ENCODE measurements at places on chromosomes 2 and 18. TPM values are rescaled to one million over a fixed set of nuclear protein-coding genes. Genes with fewer than 3 reads are reported as not detected.

RPRM gene
- not detected for polyA plus RNA-seq

TUBB8B gene
- 0.10 TPM for polyA plus RNA-seq

FAM168B gene
- polyA plus RNA-seq: 85.6 TPM

MZT2A gene
- 60.4 TPM for polyA plus RNA-seq

GNLY gene
- not detected for polyA plus RNA-seq

LCT gene
- polyA plus RNA-seq: not detected

DNA sequence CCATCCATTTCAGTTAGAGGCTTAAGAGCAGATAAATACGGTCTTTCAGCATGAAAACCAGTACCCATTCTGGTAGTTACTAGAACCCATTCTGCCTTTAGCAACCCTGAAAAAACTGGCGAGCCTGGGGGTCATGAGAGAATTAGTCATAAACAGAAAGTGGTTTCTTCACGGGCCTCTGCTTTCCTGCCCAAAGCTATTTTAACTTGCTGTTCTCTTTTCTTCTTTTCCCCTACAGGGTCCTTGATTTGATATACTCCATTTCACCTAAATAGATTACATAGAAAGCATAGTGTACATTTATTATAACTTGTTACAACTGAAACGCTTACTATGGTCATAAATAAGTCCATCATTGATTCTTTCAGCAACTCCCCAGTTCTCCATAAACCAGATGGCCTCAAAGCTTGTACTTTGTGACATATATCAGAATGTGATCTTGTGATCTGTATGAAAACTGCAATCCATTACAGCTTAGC, 48.3 kb downstream of the WDFY1 start:
- no peak for DNase-seq

DNA sequence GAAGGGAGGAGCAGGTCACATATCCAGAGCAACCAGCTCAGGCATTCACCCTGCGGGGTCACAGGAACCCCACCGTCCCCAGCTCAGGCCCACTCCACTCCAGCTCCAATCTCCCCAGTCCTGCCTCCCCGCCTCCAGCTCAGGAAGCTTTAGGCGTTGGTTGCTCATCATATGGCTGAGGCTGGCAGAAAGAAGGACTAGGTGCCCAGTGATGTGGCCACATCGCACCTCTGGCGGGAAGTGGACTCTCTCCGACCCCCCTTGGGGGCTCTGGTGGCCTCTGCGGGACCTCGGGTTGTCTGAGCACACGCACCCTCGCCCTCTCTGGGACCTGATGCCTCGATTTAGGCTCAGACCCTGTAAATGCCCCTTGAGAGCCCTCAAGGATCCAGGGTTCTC, 187.7 kb downstream of the ZFP36L2 start:
- DNase-seq: no peak

DNA sequence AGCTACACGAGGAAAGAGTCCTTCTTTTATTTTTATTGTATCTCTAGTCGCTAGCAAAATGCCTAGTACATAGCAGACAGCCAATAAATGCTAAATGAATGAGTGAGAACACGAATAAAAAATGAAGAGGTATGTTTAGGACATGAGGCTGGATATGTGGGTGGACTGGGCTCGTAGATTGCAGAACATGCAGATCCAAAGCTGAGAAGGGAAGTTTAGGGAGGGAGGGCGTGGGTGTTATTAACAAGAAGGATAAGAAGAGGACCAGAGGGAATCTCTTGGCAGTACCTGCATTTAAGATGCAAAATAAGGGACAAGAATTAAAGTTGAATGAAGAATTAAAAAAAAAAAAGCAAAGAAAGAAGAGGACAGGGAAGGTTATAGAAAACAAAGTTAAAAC, 161.1 kb downstream of the MAP2 start:
- DNase-seq: no peak

DNA sequence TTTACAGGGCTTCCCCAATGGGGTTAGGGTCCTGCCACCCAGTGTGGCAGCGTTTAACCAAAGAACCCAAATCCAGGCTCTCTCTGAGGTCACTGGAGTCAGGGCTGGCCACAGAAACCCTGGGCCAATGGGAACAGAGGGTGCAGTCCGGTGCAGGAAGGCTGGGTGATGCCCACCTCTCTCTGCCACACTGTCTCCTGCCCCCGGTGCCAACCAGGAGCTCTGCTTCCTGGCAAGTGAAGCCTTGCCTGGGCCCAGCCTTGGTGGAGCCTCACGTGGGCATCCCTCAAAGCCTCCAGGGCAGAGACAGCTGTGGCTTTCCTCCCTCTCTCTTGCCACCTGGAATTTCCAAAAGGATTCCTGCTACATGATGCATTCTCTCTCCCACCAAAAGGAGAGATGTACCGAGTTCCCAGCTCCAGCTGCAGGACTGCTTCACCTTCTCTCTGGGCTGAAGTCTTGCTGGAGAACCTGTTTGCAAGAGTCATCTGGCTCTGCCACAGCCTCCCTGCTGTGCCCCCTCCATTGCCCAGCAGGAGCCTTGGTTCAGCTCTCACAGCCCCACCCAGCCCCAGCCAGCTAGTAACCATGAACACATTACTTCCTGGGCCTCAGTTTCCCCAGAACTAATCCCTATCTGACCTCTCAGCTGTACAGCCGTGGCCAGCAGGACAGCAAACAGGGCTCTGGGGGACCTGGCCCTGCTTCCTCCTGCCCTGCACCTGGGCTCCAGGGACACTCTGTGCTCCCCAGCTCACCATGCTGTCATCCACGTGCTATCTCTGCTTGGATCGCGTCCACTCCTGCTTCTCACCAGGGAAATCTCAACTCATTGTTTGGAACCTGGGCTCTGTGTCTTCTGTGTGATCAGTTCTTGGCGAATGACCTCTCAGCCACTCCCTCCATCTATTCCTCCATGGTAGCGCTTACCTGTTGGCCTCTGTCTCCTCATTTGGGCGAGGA, 43.4 kb downstream of the KCNF1 start:
- no peak for DNase-seq

GRCh38 chr2:69954084-69954483, 7.3 kb downstream of the ASPRV1 start:
- no peak for DNase-seq

- peak; percentile 76 for DNase-seq
Observed at GRCh38 chr2:239257511-239257937, 143.3 kb downstream of the HDAC4 start.

DNA sequence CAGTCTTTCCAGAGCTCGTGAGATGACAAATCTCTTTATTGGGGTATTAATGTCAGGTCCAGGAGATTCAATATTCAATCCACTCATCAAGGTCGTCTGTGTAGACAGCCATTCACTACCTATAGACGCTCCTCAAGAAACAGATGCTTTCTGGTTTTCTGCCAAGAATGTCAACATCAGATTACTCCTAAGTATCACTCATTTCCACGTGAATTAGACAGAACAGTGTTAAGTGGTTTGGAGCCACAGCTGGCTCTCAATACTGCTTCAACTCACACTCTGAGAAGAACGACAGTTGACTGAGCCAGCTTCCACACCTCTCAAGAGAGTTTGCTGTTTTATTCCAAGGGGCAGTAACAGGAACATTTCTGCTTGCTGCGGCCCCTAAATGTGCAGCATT, 113.5 kb upstream of the NEDD4L start:
- DNase-seq: no peak

DNA sequence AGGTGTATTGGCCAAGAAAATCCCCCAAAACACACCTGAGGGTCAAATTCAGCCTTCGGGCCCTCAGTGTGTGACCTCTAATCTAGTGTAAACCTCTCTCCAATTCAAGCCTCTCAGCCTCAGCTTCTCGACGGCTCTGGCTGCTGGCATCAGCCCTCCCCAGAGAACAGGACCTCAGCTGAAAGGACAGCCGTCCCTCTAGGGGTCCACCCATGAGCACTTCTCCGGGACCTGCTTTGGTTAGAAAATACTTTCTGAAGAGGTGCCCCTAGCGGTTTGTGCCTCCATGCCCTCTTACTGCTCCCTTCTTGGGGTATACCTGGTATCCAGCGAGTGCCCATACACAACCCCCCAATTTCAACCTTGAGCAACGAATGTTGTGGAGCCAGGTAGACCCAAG, 48.8 kb downstream of the INHBB start:
- DNase-seq: no peak

DNA sequence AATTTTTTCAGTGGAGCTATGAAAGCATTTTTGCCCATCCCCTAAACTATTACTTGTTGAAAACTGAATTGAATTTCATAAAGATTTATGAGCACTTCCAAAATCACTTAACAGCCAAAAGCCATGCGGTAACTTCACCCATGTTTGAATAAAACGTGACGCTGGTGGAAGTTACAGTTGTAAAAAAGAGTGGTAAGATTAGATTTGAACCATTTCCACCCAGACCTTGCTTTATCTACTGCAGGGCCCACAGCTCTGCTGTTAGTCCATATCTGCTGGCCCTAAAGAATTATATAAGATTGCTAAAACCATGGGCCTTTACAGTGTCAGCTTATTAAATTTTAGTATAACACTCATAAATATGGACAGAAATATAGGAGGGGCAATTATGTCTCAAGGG, 15.5 kb upstream of the ITGA4 start:
- no peak for DNase-seq

DNA sequence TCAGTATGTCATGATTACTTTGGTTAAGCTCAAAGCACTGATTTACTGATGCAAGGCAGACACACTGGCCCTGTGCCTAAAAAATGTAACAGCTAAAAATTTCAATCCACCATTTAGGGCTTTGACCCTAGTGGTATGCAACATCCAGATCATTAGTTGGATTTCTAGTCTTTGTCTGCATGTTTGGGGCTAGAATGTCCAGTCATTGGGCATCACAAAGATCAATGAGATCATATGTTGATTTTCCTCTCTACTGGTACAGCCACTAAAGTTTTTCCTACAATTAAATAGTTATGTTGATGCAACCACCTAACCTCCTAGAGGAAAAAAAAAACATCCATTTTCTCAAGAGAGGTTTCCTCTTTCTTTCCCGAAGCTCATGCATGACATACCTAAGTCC, 53.4 kb upstream of the REV1 start:
- DNase-seq: no peak

- DNase-seq: no peak
Observed at GRCh38 chr2:75522543-75523312, 38.0 kb downstream of the EVA1A start.

GRCh38 chr2:8833853-8834252, 3.6 kb downstream of the KIDINS220 start:
- no peak for DNase-seq

DNA sequence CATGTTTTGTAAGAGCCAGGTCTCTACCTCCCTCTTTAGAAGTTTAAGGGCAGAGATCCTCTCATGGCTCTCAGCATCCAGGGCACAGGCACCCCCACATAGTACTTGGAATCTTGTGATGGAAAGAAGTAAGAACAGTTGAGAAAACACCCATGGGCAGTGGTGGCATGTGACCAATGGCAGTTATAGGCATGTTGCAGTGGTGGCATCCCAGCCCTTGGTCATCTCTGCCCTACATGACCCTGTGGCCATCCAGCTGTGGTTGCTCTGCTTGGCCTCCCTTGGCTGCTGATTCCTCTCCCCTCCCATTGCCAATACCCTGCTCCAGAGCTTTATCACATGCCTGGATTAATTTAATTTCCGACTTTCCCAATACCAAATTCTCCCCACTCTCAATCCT, 13.3 kb upstream of the MSH2 start:
- no peak for DNase-seq

GRCh38 chr18:36636237-36636817, 192.5 kb downstream of the TPGS2 start:
- DNase-seq: no peak

- DNase-seq: no peak
Observed at GRCh38 chr2:145806546-145806945, 1286.6 kb upstream of the ZEB2 start.

DNA sequence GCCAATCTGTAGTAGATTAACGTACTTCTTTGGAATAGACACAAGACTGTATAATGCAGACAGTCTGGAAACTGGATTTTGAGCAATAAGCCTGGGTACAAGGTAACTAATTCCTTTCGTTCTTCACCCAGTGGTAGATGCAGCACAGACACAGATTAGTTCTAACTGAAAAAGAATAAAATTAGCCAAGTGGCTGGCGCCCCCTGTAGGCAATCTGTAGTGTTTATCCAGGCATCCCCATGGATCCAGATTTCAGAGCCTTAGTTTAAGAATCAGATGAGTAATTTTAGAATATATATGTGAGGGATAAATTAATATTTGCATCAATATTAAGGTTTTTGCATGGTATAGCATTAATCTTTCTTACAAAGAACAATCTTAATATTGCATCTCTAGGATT, 563.9 kb downstream of the DCC start:
- DNase-seq: no peak

- DNase-seq: no peak
Observed at GRCh38 chr2:73109431-73110167, 3.1 kb downstream of the RAB11FIP5 start.

- DNase-seq: no peak
Observed at GRCh38 chr2:71157124-71157793, 26.8 kb downstream of the MPHOSPH10 start.

DNA sequence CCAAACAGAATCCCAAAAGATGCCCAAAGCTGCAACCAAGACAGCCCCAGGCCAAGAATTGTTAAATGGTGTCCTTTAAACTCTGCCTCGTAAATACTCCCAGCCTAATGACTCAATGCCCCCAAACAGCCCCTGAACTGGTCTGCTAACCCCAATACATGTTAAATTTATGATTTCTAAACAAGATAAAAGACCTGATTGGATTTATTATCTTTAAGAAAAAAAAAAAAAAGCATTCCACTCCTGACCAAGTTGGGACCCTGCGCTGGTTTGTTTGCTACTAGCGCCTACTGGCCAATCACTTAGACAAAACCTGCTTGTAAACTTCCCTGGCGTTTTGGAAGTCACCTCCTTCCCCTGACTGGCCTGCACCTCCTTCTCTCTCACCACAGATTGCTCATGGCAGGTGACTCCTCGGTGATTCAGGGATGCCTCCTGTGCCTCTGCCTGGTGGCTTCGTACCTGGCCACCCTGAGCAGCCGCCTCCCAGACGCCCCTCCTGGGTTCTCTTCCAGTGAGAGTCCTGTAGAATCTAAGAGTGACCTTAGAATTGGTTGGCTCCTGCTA, 121.3 kb downstream of the BCL11A start:
- no peak for DNase-seq

GRCh38 chr2:159637240-159637639, 20.9 kb upstream of the BAZ2B start:
- DNase-seq: no peak

DNA sequence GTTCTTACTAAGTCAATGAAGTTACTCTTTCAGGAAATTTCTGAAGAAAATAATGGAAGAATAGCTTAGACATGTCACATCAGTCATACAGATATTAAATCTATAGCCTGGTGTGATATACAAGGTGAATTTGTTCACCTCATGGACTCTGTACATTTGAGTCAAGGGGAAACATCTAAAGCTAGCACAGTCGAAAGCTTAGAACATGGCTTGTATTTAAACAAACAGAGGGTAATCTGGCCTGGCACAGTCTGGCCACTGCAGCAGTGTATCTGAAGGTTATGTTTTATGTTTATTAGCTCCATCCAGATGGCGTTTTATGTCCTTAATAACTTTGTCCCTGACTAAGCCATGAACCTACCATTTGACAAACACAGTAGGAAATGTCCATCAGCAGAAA, 817.3 kb downstream of the SATB2 start:
- DNase-seq: no peak

DNA sequence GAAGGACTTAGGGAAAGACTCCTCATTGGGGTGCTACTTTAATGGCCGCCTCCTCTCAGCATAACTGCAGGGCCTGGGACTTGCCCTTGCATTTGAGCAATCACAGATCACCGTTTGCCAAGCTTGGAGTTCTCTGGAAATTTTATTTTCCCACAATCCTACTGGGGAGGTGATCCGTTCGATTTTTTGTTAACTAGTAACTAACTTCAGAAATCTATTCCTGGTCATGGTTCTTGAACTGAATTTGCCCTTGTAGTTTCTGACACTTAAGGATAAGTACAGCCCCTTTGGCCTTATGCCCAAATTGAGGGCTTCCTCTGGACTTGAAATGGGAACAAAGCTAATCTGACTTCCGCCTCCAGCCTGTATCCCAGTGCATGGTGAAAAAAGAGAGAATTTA, 60.5 kb upstream of the ST3GAL5 start:
- DNase-seq: no peak
